Right ventricle myocardium inferior (tissue), 1 donor: ENCODE measurements at places on chromosomes 4 and X. TPM values are rescaled to one million over a fixed set of nuclear protein-coding genes. Genes with fewer than 3 reads are reported as not detected.

Gene UGT2A1
- total RNA-seq, result not detected

Gene MAP7D2
- total RNA-seq, result 0.78 TPM

Gene MGARP
- total RNA-seq, result 0.27 TPM

Gene SHOX
- total RNA-seq, result not detected

Gene ADGRL3
- total RNA-seq, result 3.7 TPM

Gene PI4K2B
- total RNA-seq, result 1.8 TPM

Gene CSAG1
- not detected for total RNA-seq

Gene CDS1
- total RNA-seq, result 0.68 TPM

Gene TBCK
- total RNA-seq, result 19.8 TPM

Gene MRPS18C
- total RNA-seq, result 67.7 TPM

Gene ADRA2C
- total RNA-seq, result 6.9 TPM

Gene TEX13D
- total RNA-seq, result not detected

Gene SOWAHB
- not detected for total RNA-seq

Gene TLL1
- 0.54 TPM for total RNA-seq

Gene PARM1
- 58.7 TPM for total RNA-seq

Gene HTN1
- not detected for total RNA-seq

Gene PDCL2
- not detected for total RNA-seq

Gene DNAJB14
- total RNA-seq, result 20.3 TPM

Gene IQCM
- not detected for total RNA-seq

Gene TBC1D9
- 11.1 TPM for total RNA-seq

Gene SLC10A4
- not detected for total RNA-seq

Gene CSN1S1
- not detected for total RNA-seq

Gene ASB12
- total RNA-seq, result 2.5 TPM

Gene GPR78
- total RNA-seq, result not detected

Gene SAGE1
- not detected for total RNA-seq

Gene PPP1R2C
- total RNA-seq, result not detected

Gene SLC6A14
- not detected for total RNA-seq

Gene UGT8
- not detected for total RNA-seq

Gene NPFFR2
- total RNA-seq, result not detected

Gene NHSL2
- 5.7 TPM for total RNA-seq

Gene GAGE12H
- not detected for total RNA-seq

Gene CXCL3
- total RNA-seq, result 0.16 TPM

Gene RAB9B
- total RNA-seq, result 33.9 TPM

Gene TMEM271
- not detected for total RNA-seq

Gene NDST4
- total RNA-seq, result not detected

Gene ANXA10
- not detected for total RNA-seq

Gene VAMP7
- 21.0 TPM for total RNA-seq

Gene CXCL10
- not detected for total RNA-seq

Gene SPIN3
- total RNA-seq, result 3.1 TPM

Gene MAGEE1
- 2.2 TPM for total RNA-seq

Gene ASB11
- 85.9 TPM for total RNA-seq

Gene WDR19
- 6.5 TPM for total RNA-seq

Gene STATH
- not detected for total RNA-seq

Gene SPANXB1
- not detected for total RNA-seq

Gene GNRHR
- total RNA-seq, result not detected

Gene PLXNA3
- 23.2 TPM for total RNA-seq

Gene ZRSR2
- total RNA-seq, result 6.8 TPM

Gene F11
- total RNA-seq, result not detected

Gene F8A2
- not detected for total RNA-seq

Gene TLR2
- total RNA-seq, result 4.4 TPM
